ENCODE measurements at places on chromosomes 7 and 10. TPM values are rescaled to one million over a fixed set of nuclear protein-coding genes. Genes with fewer than 3 reads are reported as not detected.

Gene SPDYE8
- not detected for total RNA-seq

Gene SPDYE1
- not detected for total RNA-seq

Gene CYP3A5
- total RNA-seq, result not detected

Gene ADD3
- total RNA-seq, result 358 TPM

Gene VPS41
- total RNA-seq, result 57.7 TPM

Data from naive thymus-derived CD8-positive, alpha-beta T cell (primary cell).